ENCODE measurements at places on chromosomes 7 and 10. TPM values are rescaled to one million over a fixed set of nuclear protein-coding genes. Genes with fewer than 3 reads are reported as not detected.

- H3K36me3 ChIP-seq = peaks cover 3% of the 10 kb centered on the region
- no peaks in the 10 kb centered on the region for H3K4me1 ChIP-seq
- H3K4me3 ChIP-seq = no peak overlapping the region
- H3K27ac ChIP-seq = no peak overlapping the region
- H3K27me3 ChIP-seq = peaks cover 2% of the 10 kb centered on the region
Observed at GRCh38 chr10:66337211-66337610, 588.6 kb upstream of the LRRTM3 start.

GRCh38 chr10:36759141-36759805 lies 366.1 kb upstream of the ANKRD30A start:
- no peak for DNase-seq
- no peaks in the 10 kb centered on the region for H3K27me3 ChIP-seq
- H3K4me3 ChIP-seq = no peak overlapping the region
- no peak overlapping the region for H3K27ac ChIP-seq

DNA sequence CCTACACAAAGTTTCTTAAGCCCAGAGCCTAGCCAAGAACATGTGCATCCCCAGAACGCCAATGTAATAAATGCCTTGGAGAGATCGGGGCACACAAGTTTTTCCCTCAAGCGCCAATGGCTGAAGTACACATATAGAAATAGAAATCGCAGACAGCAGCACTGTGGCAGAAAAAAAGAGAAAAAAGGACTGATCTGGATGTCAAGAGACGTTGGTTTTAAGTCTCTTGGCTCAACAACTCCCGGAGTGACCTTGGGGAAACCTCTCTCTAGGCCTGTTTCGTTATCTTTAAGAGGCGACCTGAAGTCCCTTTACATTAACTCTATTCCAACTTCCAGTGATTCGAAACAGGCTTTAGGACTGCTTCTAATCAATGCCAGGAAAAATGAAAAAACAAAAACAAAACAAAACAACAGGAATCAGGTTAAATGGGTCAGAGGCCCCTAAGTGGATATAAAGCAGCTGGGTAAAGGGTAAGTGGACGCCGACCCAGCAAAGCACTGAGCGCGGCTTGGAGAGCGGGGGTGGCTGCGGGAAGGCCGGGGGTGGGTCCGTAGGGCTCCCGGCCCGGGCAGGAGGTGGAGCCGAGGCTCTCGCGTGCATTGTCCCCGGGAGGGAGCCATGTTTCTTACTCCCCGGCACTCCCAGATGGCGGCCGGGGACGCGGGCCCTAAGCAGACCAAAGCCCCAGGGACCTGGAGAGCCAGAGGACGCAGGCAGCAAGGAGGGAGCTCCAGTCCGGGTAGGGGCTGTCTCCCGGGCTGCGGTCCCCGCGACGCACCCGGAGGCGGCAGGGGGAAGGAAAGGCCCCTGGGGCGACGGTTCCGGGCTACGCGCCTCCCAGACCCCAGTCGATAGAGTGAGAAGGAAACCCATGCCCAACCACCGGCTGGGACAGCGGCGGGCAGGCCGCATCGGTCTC lies 757 bp downstream of the EIF3A start:
- DNase-seq = peak; percentile 76
- H3K36me3 ChIP-seq = peaks cover 9% of the 10 kb centered on the region
- H3K4me1 ChIP-seq = peaks cover 19% of the 10 kb centered on the region
- peak overlapping the region; percentile 100 for H3K4me3 ChIP-seq
- peaks cover 9% of the 10 kb centered on the region for H3K27me3 ChIP-seq

Gene NMT2
- 7.4 TPM for total RNA-seq

DNA sequence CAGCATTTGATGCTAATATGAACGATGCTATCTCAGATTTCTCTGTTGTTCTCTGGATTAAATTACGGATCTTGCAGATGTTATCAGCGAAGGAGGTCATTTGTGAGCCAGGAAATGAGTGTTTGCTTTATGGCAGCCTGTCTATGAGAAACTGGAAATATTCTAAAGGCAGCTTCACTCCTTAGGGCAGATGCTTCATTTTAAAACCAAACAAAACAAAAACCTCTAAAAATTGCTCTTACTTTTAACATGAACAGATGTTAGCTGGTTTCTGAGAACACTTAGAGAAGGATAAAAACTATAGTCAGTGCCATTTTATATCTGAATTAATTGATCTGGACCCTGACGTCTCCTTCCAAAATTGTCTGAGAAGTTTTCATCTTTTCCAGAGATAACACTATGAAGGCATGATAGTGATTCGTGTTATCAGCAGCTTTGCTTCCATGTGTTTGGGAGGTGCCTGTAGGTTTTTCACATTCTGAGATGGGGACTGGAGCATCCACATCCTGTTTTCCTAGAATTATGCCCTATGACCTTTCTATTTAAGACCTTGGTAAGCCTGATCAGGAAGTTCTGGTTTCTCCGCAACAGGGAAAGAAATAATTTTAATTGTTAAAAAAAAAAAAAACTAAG lies 53.1 kb downstream of the CPED1 start:
- no peak for DNase-seq
- H3K4me3 ChIP-seq = no peak overlapping the region
- H3K36me3 ChIP-seq = no peaks in the 10 kb centered on the region
- H3K27me3 ChIP-seq = no peaks in the 10 kb centered on the region
- peaks cover 15% of the 10 kb centered on the region for H3K4me1 ChIP-seq
- peak overlapping the region; percentile 30 for H3K27ac ChIP-seq

Gene HECW1
- 0.15 TPM for total RNA-seq

All from endothelial cell (in vitro differentiated cells).